ENCODE measurements at places on chromosomes 5 and 9. TPM values are rescaled to one million over a fixed set of nuclear protein-coding genes. Genes with fewer than 3 reads are reported as not detected.

Gene IL7R
- total RNA-seq = 23.8 TPM

DNA sequence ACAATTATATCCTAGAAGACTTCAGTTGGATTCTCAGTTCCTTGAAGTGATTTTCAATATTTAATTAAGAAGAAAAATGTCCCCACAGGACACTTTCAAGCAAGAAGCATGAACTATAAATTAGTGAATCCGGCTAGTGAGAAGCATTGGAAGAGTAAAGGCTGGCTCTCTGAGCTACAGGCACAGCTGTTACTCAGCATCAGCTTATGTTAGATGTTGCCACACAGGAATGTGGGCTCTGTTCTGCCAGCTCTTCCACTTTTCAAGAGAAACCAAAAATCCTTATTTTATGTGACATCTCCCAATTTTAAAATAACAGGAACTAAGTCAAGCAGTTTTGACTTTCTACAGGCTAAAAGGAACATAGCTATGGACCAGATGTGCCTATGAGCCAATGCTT, 14.9 kb downstream of the ZNF474 start:
- no peak for DNase-seq

Gene GFPT2
- 96.8 TPM for total RNA-seq

GRCh38 chr5:176564002-176564401, 14.9 kb downstream of the CDHR2 start:
- DNase-seq = no peak

- DNase-seq = no peak
Observed at GRCh38 chr5:135436951-135437418, 10.2 kb downstream of the DCANP1 start.

DNA sequence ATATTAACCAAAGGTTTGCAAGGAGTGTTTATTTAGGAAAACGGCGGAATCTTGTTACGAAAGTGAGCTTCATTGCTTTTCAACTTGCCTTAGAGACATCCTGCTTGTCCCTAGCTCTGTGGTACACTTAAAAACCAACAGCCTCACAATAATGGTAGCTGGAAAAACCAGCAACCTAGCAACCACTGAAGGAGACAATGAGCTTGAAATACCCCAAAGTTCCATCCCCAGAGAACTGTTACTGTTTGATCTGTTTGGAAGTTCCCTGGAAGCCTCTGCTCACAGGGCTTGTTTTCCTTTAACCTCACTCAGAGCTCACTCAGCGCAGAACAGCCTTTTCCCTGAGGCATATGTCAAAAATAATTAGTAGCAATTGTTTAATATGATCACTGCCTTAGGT, 43.2 kb downstream of the SH3TC2 start:
- no peak for DNase-seq
